ENCODE measurements at places on chromosomes 5 and 9. TPM values are rescaled to one million over a fixed set of nuclear protein-coding genes. Genes with fewer than 3 reads are reported as not detected.

GRCh38 chr9:2723376-2724065 is 6.2 kb downstream of the KCNV2 start:
- DNase-seq, result no peak

GRCh38 chr5:151383011-151383410 is 35.7 kb upstream of the SLC36A2 start:
- no peak for DNase-seq

- DNase-seq, result no peak
Measured at GRCh38 chr9:13083963-13084528, 195.4 kb downstream of the MPDZ start.

- DNase-seq, result no peak
Measured at GRCh38 chr5:173629628-173630027, 13.2 kb upstream of the BOD1 start.

- DNase-seq, result peak; percentile 52
Measured at GRCh38 chr9:138058181-138058580, 180.6 kb downstream of the CACNA1B start.

GRCh38 chr5:31116466-31117031 is 76.9 kb upstream of the CDH6 start:
- DNase-seq, result no peak

GRCh38 chr9:104556830-104557634 is 11.9 kb upstream of the OR13C8 start:
- DNase-seq, result no peak

Gene GGTA1
- 11.0 TPM for total RNA-seq

Gene LCN15
- total RNA-seq, result not detected

Gene SLC6A19
- 0.09 TPM for total RNA-seq

Gene TAF1L
- 0.05 TPM for total RNA-seq

Gene PCDHGB6
- total RNA-seq, result 6.7 TPM

All from posterior vena cava (tissue), 2 donors.